ENCODE measurements at places on chromosomes 1 and 21.

GRCh38 chr1:65998763-65999583, 206.3 kb downstream of the PDE4B start:
- DNase-seq, result no peak

- no peak for DNase-seq
These were observed 93.9 kb upstream of the BEND5 start for GRCh38 chr1:48870596-48870995.

DNA sequence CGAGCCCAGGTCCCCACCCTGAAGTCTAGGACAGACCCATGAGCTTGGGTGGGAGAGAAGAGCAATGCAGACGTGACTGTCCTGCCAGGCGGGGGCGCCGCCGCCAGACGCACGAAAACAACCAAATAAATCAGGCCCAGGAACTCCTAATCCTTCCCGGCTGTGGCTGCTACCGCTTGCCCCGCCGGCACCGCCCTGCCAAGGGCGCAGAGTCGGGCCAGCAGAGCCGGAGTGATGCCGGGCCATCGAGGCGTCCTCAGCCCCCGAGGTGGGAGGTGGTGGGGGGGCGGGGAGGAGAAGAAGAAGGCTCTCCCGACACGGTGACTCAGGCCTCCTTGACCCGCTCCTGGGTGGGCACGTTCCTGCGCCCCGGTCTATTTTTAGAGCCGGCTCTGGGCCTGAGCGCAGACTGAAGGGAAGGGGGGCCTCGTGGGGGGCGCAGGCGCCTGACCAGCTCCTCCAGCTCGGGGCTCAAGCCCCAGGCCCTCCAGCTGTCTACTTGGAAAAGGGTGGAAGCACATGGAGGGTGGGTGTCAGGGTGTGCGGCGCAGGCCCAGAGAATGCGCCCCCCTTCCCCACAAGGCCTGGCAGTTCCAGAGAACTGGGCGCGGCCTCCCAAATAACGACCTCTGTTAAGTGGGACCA, 10.7 kb upstream of the COL16A1 start:
- no peak for DNase-seq

DNA sequence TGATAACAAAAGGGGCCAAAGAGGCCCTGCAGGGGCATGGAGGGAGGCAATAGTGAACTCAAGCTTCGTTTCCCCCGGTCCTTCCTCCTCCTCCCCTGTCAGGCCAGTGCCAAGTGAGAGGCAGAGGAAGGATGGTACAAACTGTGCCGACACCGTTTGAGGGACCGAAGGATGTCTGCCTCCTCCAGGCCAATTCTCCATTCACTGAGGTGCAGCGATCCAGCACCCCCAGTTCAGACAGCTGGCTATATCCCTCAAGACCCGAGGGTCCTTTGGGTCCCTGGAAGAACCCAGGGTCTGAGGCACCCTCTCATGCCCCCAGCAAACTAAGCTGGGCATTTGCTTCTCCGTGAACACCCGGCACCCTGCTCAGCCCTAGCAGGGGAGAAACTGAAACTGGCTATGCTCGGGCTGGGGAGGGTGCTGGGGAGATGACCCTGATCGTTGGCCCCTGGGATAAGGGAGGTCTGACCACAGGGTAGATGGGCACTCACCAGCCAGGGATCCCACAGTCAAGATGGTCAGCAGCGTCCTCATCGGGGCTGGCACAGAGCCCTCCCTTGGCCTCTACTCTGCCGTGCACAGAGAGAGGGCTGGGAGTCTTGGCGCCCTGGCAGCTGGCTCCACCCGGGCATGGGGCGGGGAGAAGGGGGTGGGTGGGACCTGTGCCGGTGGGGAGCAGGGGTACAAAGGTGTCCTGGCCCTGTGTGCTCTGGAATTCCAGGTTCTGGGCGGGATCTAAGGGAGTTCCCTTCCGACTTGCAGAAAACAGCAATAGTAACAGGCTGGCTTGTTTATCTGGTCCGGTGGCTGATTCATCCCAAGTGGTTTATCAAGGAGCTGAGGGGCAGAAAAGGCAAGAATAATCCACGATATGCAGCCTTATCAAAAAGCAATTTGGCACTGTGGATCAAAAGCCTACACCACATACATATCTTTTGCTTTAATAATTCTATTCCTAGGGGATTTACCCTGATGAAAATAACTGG, at the start of gene IL22RA1:
Gene IL22RA1, minus strand, starts transcription at position 595 of the 989 bp plus-strand sequence. Its CDS starts 58 bp downstream, at position 537.
- DNase-seq, result peak; percentile 84

DNA sequence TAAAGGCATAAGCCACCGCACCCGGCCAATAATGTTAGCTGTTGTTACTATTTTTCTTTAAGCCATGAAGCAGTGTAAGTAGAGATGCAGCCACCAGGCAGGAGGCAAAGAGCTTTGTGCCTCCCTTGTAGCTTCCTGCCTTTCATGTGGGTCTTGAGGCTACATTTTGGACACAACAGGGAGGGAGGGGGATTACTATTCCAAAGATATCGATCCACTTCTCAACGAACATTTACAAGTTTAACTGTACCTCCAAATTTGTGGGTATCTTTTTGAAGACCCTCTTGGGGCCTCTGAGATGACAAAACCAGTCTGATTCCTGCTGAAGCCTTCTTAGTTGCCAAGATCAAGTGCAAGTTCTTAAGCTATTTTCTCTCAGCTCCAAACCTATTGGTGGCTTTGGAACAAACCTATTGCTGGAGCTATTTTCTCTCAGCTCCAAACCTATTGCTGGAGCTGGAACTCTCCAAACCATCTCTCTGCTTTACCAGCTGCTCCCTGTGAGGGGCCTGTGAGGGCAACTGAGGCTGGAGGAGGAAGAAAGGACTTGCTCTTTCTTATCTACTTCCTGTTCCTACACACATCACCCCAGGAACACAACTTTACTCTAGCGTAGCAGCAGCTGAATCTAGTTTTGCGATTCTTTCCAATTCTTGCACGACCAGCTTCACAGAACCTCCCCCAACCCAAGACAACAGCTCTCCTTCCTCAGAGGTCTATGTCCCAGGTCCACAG, 16.1 kb upstream of the RCAN3 start:
- no peak for DNase-seq

DNA sequence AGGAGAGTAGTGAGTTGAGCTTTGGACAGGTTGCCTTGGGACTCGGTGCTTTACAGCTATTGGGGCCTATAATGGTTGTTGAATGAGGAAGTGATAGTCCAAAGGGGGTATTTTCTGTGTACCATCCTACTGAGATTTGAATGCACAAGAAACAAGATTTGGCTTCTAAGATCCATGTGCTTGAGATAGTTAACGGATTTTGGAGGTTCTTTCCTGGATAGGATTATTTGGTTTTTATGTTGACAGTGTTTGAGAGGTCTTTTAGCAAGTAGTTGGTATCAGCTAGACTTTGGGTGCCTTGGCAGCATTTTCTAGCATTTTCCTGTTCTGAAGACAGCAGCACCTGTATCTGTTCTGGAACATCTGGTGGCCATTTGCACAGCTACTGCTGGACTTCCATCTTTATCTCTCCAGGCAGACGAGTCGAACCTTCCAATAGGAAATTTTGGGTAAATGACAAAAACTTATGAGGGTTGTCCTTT, 3.6 kb upstream of the SCAF4 start:
- DNase-seq, result no peak

GRCh38 chr1:95948023-95948422, 714.0 kb downstream of the RWDD3 start:
- no peak for DNase-seq

GRCh38 chr1:11838349-11839272, 9.0 kb downstream of the NPPA start:
- peak; percentile 84 for DNase-seq

DNA sequence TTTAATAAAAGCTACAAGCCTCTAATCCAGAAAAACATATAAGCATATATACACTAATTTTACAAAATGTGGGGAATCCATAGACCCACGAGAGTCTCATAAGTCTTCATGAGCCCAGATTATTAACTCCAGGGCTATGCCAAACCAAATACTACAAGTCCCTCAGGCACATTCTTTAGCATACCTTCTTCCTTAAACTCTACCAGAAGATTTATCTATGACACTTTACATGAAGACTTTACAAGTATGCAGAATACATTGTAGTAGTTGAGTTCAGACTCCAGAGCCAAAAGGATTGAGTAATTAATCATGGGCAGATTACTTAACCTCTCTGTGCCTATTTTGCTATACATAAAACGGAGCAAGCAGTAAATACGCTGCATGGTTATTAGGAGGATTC, 793.7 kb upstream of the ADGRL2 start:
- no peak for DNase-seq

- DNase-seq, result no peak
These were observed 176.5 kb downstream of the PBX1 start for GRCh38 chr1:164735315-164736052.

GRCh38 chr1:11362547-11363021, 89.6 kb downstream of the UBIAD1 start:
- no peak for DNase-seq

DNA sequence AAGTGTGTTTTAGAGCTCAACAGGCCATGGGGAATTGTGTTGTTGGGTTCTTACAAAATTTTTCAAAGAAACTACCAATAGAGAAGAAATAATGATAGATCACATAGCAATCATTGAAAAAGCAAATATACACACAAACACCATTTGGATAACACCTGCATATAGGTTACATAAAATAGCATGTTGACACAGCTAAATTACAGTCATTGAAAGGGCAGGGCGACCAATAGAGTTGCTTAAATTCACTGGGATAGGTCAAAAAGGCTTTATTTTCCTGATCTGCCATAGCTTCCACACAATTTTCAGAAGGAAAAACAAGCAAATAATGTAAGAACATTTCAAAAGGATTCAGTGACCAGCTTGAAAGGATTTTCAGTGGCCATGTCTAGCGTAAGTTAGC, 57.9 kb upstream of the FGGY start:
- no peak for DNase-seq

- DNase-seq, result no peak
These were observed 17.7 kb upstream of the A3GALT2 start for GRCh38 chr1:33338440-33339211.

- peak; percentile 74 for DNase-seq
These were observed 1.5 kb downstream of the STYXL2 start for GRCh38 chr1:167095368-167095767.

DNA sequence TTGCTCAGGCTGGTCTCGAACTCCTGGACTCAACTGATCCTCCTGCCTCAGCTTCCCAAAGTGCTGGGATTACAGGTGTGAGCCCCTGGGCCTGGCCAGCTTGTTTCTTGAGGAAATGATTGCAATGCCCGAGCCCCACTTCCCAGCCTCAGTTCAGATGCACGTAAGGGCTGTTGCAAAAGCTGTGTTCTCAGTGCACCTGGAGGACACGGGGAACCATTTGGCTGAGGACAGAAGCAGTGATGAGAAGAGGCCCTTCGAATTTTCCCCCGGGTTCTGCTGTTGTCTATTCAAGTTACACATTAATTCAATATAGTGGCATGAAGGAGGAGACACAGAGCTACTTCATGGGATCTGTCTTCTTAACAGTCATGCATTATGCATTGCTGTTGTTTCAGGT, 78.8 kb upstream of the WDR26 start:
- DNase-seq, result no peak

- DNase-seq, result no peak
These were observed 17.8 kb upstream of the PTGFR start for GRCh38 chr1:78472851-78473496.

DNA sequence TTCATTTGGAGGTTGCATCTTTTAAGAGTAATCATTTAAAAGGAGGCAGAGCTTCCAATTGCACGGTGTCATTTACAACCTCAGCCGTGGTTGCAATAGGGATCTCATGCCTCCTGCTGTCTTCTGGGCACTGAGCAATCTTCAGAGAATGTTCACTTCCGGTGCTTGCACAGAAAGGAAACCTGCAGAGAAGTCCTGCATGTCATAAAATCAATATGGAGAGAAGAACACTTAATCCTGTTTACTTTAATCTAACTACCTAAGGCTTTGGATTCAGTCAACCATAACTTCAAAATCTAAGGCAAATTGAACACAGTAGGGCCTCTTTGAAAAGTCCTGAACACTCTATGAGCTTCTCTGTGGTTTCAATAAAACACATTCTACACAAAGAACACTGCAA, 11.3 kb upstream of the MAP10 start:
- peak; percentile 12 for DNase-seq

DNA sequence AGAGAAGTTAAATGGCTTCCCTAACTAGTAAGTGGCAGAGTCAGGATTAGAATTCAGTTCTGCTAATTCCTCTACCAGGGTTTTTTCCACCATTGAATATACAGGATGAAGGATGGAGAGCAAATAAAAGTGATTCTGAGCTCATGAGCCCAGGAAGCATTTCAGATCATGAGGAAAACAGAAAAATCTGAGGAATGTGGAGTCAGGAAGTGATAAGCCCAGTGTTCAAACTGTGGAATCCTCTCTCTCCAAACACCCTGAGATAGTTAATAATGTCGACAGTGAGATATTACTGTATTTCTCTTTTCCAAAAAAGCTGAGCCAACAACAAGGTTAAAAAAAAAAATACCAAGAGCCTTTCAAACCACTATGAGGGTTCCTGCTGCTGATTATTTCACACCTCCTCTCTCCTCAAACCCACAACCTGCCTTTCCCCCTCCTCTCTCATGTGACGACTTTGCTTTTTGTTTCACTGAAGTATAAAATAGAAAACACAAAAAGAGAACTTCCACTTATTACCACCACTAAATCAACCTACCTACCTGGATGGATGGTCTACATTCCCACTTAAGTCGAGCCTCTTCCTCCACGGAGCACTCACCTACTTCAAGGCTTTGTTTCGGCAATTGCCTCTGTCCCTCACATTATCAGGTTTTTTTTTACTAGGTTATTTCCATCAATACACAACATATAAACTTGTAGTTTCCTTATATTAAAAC, 8.9 kb downstream of the SLAMF1 start:
- no peak for DNase-seq

DNA sequence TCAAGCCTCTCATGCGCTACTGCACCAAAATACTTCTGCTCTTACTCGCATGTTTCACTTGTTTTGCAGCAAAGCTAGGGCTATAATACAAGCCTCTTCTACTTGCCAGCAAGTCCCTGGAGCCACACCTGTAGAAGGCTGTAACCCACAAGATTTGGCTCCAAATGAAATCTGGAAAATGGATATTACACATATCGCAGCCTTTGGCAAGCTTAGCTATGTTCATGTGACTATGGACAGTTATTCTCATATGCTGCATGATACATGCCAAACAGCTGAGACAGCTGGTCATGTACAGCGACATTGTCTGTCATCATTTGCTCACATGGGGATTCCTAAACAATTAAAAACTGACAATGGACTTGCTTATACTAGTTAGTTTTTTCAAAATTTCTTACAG, 270.3 kb downstream of the COL11A1 start:
- no peak for DNase-seq

All from RWPE1 (cell line).